ENCODE measurements at places on chromosomes 5 and 9.

DNA sequence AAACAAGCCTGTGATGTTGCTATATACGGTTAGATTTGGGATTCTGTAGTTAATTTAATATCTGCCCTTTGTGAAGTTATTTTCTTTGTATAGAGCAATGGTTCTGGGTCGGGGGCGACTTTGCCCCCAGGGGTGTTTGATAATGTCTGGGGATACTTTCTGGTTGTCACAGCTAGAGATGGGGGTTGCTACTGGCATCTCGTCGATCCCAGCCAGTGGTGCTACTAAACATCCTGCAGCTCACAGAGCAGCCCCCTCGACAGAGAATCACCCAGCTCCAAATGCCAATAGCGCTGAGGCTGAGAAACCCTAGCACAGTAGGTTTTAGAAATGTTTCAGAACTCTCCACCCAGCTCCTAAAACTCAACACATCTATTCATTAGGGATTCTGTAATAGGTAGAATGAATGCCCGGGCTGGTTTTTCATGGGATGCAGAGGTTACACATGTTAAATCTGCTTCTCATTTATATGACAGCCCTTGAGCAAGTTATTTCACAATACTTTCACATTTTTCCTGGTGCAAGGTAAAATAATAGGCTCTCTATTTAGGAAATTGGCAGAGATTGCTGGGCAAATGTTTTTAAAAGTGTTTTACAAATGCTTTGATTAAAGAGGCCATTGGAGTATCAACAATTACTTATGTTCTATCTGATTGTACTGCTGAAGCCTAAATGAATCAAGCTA is 75.2 kb upstream of the CTSL start:
- DNase-seq = no peak

DNA sequence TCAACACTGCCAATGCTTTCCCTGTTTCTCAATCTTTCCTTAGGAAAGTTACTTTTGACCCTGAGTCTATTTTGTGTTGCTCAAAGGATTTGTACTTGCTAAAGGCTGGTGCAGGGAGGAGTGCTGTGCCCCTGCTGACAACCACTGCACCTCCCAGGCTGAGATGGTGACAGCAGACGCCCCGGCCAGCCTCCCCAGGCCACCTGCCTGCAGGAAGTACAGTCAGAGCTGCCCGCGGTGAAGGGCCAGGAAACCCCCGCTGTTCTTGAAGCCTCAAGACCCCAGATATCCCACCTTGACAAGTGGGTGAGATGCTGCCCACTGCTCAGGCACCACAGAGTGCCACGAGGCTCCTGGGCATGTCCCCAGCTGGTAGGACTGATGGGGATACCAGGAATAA is 44.2 kb upstream of the CKMT2 start:
- DNase-seq = no peak

- DNase-seq = no peak
Observed at GRCh38 chr9:120099065-120099464, 480.9 kb downstream of the CDK5RAP2 start.

GRCh38 chr5:156815988-156816599 is 34.0 kb upstream of the PPP1R2B start:
- no peak for DNase-seq

GRCh38 chr5:180090769-180091546 is 19.4 kb upstream of the RNF130 start:
- peak; percentile 27 for DNase-seq

GRCh38 chr5:164998590-164998989 is 1493.2 kb downstream of the MAT2B start:
- no peak for DNase-seq

DNA sequence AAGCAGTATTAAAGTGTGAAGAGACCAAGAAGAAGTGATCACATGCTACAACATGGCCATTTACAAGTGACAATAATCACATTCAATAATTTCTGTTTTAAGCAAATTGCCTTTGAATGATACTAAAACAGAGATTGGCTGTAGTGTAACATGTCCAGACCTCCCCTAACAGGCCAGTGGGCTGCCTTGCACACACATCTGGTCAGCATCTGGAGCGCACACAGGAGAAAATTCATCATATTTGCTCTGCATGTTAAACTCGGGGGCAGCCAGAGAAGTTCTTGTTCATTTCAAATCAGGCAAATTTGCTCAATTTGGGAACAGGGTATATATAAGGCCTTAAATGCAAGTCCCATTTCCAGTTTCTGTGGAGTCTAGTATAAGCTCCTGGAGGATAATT is 111.1 kb upstream of the FBXL7 start:
- DNase-seq = no peak
